ENCODE measurements at places on chromosomes 1 and 21.

DNA sequence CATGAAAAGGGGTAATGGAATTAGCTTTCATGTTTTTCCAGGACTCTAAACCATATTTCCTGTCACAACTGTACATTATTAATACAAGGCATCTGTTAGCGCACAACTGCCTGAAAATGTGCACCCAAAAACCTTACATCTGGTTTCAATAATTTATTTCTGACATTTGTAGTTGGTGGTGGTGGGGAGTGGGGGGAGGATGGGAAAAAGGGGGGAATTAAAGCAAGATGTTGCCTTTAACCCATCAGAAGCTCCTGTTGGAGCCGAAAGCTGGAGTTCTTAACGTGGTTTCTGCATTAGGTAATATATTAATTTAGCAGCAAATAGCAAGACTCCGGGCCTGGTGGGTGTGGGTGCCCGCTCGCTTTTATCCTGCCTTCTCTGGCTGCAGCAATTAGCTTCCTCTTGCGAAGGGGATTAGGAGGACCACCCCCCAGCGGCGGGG is 36.9 kb upstream of the HHAT start:
- H3K4me3 ChIP-seq: peak overlapping the region; percentile 49
- peaks cover 45% of the 10 kb centered on the region for H3K4me1 ChIP-seq
- no peaks in the 10 kb centered on the region for H3K36me3 ChIP-seq
- H3K27me3 ChIP-seq: no peaks in the 10 kb centered on the region
- DNase-seq: no peak

DNA sequence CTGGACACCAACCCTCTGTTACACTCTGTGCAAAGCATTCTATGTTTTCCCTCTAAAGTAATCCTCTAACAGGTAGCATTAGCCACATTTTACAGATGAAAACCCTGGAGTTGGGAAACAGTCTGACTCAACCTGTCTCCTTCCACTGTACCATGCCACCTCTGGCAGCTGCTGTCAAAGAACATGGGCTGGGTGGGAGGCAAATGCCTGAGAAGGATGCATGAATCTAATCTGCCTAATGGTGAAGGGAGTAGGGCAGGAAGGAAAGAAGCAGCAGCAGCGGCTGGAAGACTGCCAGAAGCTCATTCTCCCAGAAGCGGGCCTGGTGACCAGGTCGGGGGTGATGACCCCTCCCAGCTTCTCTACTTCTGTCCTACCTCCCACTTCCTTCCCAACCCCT is 21.7 kb downstream of the LRRC71 start:
- DNase-seq: no peak
- H3K36me3 ChIP-seq: peaks cover 100% of the 10 kb centered on the region

GRCh38 chr1:93262645-93263044 is 82.1 kb downstream of the CCDC18 start:
- DNase-seq: no peak
- no peak overlapping the region for H3K27ac ChIP-seq
- H3K27me3 ChIP-seq: no peaks in the 10 kb centered on the region
- H3K4me1 ChIP-seq: no peaks in the 10 kb centered on the region
- peaks cover 13% of the 10 kb centered on the region for H3K36me3 ChIP-seq

- DNase-seq: no peak
- H3K27me3 ChIP-seq: no peaks in the 10 kb centered on the region
- H3K36me3 ChIP-seq: peaks cover 4% of the 10 kb centered on the region
- no peaks in the 10 kb centered on the region for H3K4me1 ChIP-seq
- H3K27ac ChIP-seq: no peak overlapping the region
- no peak overlapping the region for H3K4me3 ChIP-seq
Observed at GRCh38 chr1:53259932-53260331, 21.6 kb upstream of the MAGOH start.

DNA sequence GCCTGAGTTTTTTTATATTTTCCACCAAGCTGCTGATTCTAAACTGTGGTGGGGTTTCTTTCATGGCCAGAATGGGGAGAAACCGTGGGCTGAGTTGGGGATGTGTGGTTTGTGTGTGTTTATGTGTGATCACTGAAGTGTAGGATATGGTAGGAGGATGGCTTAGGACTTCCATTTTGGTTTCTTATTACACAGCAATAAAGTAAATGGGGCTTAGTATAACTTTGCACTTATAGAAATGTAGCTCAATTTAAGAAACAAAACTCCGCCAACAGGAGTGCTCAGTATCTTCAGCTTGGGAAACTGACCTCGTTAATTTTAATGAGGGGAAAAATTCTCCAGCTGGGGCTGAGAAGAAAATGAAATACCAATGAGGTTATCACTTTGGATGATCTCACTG is 77.8 kb downstream of the PBX1 start:
- no peak overlapping the region for H3K4me3 ChIP-seq
- no peaks in the 10 kb centered on the region for H3K36me3 ChIP-seq
- no peak for DNase-seq

GRCh38 chr1:170176772-170177171 is 31.0 kb downstream of the NTMT2 start:
- H3K27ac ChIP-seq: no peak overlapping the region
- H3K36me3 ChIP-seq: no peaks in the 10 kb centered on the region
- no peaks in the 10 kb centered on the region for H3K4me1 ChIP-seq
- H3K4me3 ChIP-seq: no peak overlapping the region

- H3K36me3 ChIP-seq: no peaks in the 10 kb centered on the region
- H3K27me3 ChIP-seq: no peaks in the 10 kb centered on the region
- no peak overlapping the region for H3K4me3 ChIP-seq
- H3K27ac ChIP-seq: peak overlapping the region; percentile 52
- DNase-seq: peak; percentile 44
Observed at GRCh38 chr1:205493241-205494085, 11.0 kb upstream of the CDK18 start.

DNA sequence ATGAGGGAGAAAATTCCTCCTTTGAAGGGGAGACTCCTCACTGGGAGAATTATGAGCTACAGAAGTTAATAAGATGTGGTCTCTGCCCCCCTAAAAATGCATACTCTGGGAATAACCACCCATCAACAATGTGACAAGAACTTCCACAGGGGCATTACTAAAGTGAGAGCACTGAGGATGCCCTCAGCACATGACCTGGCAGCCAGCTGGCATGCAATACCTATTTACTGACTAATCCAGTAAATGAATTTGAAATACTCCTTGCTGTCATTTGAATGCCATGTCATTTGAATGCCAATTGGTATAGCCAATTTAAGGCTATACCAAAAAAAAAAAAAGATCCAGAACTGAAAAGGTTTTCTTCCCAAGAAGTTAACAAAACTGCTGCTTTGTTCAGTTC is 30.8 kb downstream of the PLPP3 start:
- H3K4me3 ChIP-seq: no peak overlapping the region
- H3K27me3 ChIP-seq: no peaks in the 10 kb centered on the region
- no peak overlapping the region for H3K27ac ChIP-seq
- no peaks in the 10 kb centered on the region for H3K36me3 ChIP-seq

DNA sequence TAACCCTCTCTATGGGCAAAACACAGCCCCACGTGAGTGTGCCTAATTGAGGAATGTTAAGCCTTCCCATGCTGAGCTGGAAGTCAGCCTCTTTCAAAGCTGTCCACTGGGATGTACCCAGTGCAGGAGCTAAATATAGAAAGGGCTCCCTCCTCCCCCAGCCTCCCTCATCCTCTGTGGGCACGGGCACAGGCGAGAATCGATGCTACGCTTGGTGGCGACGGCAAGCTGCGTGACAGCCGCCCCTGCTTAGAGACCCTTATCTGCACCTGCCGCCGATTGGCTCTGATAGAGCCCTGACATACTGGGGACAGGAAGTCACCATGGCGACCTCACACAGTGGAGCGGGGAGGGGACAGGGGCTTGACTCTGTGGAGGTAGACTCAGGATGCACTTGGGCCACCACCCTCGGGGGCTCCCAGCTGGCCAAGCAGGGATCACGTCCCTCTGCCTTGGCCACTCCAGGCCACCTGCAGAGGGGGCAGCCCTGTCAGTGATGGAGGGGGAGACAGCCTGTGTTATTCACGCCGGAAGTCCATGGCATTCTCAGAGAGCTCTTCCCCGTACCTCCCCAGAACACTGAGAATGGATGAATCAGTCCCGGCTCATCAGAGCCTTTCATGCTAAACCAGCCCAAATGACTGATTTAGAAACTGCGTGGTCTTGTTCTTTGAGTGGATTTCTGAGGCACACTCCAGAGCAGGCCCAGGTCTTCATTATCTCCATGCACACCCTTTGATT is 84.8 kb downstream of the KCND3 start:
- H3K4me1 ChIP-seq: peaks cover 7% of the 10 kb centered on the region
- peak overlapping the region; percentile 20 for H3K4me3 ChIP-seq
- H3K27ac ChIP-seq: peak overlapping the region; percentile 57
- DNase-seq: no peak
- H3K27me3 ChIP-seq: no peaks in the 10 kb centered on the region

DNA sequence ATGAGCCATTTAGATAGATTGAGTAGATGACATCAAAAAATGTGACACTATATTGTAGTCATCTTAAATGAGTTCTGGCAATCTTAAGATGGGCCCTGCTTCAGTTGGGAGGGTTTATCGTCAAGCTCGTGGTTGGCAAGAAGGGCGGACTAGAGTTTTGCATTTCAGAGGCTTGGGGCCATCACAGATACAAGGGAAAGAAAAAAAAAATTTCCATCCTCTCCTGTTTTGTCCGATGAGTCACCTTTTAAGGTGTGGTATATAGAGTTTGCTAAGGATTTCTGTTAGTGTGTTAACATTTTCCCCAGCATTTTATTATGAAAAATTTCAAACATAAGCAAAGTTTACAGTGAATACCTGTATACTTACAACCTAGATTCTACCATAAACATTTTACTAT is 31.8 kb upstream of the KCNQ4 start:
- H3K27me3 ChIP-seq: no peaks in the 10 kb centered on the region
- no peak for DNase-seq
- no peak overlapping the region for H3K4me3 ChIP-seq
- H3K27ac ChIP-seq: no peak overlapping the region
- H3K4me1 ChIP-seq: no peaks in the 10 kb centered on the region

- no peak overlapping the region for H3K4me3 ChIP-seq
- no peaks in the 10 kb centered on the region for H3K4me1 ChIP-seq
- peak overlapping the region; percentile 66 for H3K27ac ChIP-seq
- no peaks in the 10 kb centered on the region for H3K27me3 ChIP-seq
- H3K36me3 ChIP-seq: no peaks in the 10 kb centered on the region
Observed at GRCh38 chr1:232767305-232768074, 37.7 kb upstream of the MAP10 start.

GRCh38 chr1:147547065-147547464 is 5.8 kb downstream of the BCL9 start:
- no peaks in the 10 kb centered on the region for H3K4me1 ChIP-seq
- DNase-seq: no peak

DNA sequence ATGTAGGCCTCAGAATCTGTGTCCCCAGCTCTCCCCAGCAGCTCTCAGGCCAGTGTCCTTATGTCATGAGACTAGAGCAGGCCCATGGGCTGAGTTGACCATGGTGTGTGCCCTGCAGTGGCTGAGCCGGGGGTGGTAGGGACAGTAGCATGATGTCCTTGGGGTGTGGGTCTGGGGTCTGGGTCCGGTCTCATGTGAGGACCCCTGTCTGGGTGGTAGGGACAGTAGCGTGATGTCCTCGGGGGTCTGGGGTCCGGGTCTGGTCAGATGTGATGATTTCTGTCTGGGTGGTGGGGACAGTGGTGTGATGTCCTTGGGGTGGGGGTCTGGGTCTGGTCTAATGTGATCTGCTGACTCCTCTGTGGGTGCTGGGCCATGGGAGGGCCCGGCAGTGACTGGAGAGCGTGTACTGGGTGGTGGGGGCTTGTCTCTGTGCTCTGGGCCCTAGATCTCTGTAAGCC is 64.5 kb downstream of the OBSCN start:
- H3K4me1 ChIP-seq: peaks cover 25% of the 10 kb centered on the region
- DNase-seq: no peak
- H3K4me3 ChIP-seq: no peak overlapping the region
- no peak overlapping the region for H3K27ac ChIP-seq

GRCh38 chr1:175600721-175601440 is 142.5 kb downstream of the TNR start:
- no peaks in the 10 kb centered on the region for H3K36me3 ChIP-seq
- no peak for DNase-seq
- H3K27ac ChIP-seq: no peak overlapping the region
- H3K27me3 ChIP-seq: peaks cover 12% of the 10 kb centered on the region

GRCh38 chr1:44418022-44418673 is 13.1 kb downstream of the RNF220 start:
- no peak for DNase-seq
- H3K27ac ChIP-seq: no peak overlapping the region

GRCh38 chr1:173208146-173208545 is 1.0 kb upstream of the TNFSF4 start:
- no peak overlapping the region for H3K4me3 ChIP-seq
- no peaks in the 10 kb centered on the region for H3K4me1 ChIP-seq
- H3K36me3 ChIP-seq: no peaks in the 10 kb centered on the region
- no peak overlapping the region for H3K27ac ChIP-seq
- DNase-seq: no peak

All from tibial artery (tissue), 4 donors.